ENCODE measurements at places on chromosomes 13 and 19.

- DNase-seq, result no peak
Measured at GRCh38 chr13:91157273-91158016, 190.0 kb upstream of the MIR17HG start.

GRCh38 chr19:7337380-7338194 lies 11.2 kb upstream of the ARHGEF18 start:
- DNase-seq, result no peak

DNA sequence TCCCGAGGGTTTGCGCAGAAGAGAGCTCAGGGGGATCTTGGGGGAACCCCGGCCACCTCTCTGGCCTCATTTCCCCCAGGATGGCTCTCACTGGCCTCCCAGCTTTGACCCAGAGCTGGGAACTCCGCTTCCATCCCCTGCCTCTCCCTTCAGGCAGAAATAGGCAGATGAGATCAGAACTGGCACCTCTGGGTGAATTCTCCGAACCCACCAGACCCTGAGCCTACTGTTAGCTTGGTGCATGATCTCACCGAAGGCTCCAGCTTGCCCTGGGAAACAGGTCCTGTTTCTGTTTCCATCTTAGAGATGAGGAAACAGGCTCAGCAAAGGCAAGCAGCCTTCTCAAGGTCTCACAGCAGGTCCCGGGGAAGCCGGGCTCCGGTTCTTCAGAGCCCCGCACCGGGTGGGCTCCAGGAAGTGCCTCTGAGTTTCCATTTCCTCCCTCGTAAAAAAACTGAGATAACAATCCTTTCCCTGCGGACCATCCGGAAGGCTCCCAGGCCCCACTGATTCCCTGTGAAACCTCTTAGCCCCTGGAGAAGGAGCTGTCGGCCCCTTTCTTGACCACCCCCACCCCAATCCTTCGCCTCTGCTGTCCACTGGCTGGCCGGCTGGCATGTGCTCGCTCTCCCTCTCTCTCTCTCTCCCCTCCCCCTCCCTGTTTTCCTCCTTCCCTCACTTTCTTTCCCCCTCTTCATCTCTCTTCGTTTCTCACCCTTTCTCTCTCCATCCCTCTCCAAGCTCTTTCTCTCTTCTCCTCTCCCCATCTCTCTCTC lies 2.1 kb downstream of the NECTIN2 start:
- peak; percentile 51 for DNase-seq

GRCh38 chr13:95505265-95505664 lies 47.3 kb upstream of the CLDN10 start:
- no peak for DNase-seq

- DNase-seq, result no peak
Measured at GRCh38 chr13:109723046-109723445, 63.3 kb downstream of the IRS2 start.

GRCh38 chr13:94712287-94712811 lies at the start of gene SOX21:
TSS of gene SOX21 (minus strand) at chr13:94712545. CDS start at chr13:94712049, 496 bp downstream.
- no peak for DNase-seq

DNA sequence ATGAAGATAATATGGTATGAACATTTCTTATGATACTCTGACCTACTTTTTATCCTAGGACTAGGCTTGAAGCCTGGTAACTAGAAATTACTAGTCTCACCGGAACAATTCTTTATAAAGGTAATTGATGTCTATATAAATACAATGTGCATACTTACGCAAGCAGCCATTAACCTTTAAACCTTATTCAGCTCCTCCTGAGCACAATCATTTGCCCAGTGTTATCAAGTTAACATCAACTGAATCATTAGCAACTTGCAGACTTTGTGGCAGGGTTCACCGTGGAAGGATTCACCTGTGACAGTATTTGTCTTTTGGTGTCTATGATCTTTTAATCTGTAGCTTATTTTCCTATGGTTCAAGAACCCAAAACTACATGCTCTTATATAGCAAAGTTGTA lies 508.6 kb upstream of the KLHL1 start:
- DNase-seq, result no peak

DNA sequence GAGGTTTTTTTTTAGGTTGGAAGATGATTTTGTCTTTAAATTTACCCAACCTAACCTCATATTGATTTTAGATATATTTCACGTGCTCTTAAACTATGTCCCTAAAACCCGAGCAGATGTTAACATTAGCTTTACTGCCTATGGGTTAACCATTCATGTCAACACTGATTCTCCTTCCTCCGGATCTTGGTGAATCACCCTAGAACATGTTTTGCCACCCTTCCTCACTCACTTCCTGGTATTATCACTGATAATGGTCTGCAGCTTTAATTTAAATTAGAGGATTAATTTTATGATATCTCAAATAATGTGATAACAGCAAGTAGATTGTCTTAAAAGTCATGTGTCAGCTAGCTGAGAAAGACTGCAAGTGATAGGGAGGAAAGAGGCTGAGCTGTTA lies 31.9 kb downstream of the HTR2A start:
- DNase-seq, result no peak

GRCh38 chr13:88456151-88456550 lies 785.0 kb downstream of the SLITRK5 start:
- DNase-seq, result no peak

Measured in AG10803 (cell line).